ENCODE measurements at places on chromosomes 4 and X.

DNA sequence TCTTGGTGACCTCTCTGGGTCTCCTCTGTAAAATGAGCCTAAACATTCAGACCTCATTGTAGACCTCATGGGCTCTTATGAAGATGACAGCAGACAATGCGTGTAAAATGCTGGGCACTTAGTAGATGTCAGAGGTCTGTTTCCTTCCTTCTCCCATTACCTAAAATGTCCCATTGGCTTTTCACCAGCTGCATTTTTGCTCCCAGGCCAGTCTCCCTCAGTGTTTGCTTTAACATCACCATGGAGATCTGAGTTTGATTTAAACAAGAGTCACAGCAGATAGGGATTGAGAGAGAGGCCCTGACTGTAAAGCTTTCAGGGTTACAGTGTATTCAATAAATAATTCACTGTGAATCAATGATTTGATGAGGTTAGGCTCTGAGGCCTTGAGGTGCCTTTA is 24.3 kb downstream of the PSAPL1 start:
- no peak for DNase-seq

DNA sequence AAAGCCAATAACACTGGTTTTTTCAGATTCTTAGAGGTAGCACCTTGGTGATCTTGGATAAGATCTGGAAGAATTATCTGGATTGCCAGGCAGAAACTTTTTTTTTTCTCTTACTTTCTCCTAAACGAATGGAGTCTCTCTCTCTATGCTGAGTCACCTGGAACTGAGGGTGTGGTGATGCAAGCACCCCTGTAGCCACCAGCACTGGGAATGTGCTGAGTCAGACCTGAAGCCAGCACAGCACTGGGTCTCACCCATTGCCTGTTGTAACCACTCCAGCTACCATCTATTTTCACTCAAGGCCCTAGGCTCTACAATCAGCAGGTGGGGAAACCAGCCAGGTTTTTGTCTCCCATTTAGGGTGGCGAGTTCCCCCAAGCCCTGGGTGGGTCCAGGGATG is 923.8 kb downstream of the RAPGEF2 start:
- DNase-seq, result no peak

DNA sequence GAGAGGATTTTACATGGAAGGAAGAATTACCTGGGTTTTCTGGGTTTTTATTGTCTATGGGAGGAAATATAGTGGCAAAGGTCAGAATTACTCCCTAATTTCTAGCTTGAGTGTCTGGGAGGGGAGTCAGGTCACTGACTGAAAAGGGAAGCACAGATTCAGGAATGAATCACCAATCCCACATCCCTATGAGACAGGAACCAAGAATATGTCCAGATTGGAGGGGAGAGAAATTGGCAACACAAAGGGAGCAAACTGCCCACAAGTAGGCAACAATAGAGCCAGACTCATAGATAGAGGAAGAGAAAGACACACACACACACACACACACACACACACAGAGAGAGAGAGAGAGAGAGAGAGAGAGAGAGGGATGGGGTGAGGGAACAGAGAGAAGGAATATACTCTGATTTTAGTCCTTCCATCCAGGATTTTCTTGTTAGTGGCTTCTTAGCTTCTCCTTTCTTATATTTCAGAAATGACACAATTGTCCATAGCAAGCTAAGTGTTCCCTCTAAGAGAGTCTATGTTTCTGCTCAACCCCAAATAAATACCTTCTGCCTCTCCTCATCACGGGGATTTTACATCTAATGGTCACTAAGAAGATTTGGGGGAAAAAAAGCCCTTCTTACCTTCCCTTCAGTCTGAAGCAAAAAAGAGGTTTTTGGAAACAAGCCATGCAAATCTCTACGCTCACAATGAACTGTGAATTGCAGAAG is 12.0 kb downstream of the P2RY10 start:
- no peak for DNase-seq

DNA sequence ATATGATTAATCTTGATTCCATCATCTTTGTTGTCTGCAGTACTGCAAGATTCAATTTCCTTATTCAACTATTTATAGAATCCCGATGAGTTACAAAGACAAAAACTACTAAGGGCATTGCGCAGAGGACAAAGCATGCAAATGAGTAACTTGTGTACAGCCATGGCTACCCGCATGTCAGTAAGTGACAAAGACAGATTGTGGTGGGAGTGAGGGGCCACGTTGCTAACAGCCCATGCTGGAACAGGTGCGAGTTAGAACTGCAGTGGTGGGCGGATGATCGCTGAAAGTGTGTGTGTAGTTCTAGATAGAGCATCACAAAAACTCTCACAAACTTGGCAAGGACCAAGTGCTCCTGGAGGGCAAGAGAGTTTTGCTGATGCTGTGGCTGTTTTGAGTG is 49.5 kb downstream of the ACOX3 start:
- no peak for DNase-seq
